ENCODE measurements at places on chromosomes 1 and 21.

DNA sequence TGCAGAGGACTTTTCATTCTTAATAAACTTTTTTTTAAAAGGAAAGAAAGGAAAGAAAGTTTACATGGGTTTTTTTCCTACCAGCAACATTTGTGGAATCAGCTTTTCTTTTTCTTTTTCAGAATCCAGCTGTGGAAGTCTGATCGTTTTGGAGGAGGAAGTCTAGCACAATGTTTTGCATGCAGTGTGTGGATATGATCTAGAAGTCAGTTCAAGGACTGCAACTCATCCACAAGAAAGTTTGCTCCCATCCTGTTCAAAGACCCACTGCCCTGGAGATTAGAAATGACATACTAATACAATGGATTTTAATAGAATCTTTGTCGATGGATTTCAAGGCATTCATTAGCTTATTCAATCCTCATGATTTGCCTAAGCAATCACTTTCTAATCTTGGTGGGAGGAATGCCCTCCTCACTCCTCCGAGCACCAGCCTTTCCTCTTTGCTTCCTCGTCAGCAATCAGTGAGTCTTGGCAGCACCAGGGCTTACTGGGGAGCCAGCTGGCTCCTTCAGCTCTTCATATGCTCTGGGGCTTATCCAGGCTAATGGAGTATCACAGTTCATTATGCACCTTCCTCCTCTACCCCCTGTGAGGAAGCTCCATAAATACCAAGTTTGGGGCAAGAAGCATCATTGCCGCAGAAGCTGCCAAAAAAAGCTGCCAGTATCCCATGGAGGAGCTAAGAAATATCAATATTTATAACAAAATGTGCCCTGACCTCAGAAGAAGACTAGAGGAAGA, 392.3 kb upstream of the PKN2 start:
- no peak for DNase-seq

GRCh38 chr1:175033953-175034352, 10.7 kb upstream of the MRPS14 start:
- no peak for DNase-seq

GRCh38 chr21:18521204-18521603, 117.6 kb upstream of the TMPRSS15 start:
- DNase-seq = no peak

DNA sequence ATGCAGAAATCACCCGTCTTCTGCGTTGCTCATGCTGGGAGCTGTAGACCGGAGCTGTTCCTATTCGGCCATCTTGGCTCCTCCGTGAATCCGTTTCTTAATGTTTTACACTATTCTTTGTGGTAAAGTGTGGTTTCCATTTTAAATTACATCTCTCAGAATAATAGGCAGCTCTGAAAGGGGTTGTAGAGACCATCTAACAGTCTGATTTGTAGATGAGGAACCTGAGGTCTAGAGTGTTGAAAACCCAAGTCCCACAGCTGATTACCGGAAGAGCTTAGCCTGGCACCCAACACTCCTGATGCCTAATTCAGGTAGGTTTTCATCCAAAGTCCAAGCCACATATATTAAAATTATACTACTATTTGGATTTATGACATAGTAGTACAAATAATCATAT, 144.0 kb downstream of the LEPR start:
- no peak for DNase-seq

- no peak for DNase-seq
These were observed 302.2 kb downstream of the GRIK1 start for GRCh38 chr21:29637553-29637952.
